Stimulated activated CD4-positive, alpha-beta T cell treated with anti-CD3 and anti-CD28 coated beads, Interleukin-4, amount 100 ng/mL, for 24 hours (primary cell): ENCODE measurements at places on chromosomes 2 and 18.
A peak's percentile ranks its signal among the peaks of the same experiment; 100 is the strongest.

- DNase-seq = peak; percentile 8
Observed at GRCh38 chr2:215793747-215794595, 219.4 kb downstream of the MREG start.

DNA sequence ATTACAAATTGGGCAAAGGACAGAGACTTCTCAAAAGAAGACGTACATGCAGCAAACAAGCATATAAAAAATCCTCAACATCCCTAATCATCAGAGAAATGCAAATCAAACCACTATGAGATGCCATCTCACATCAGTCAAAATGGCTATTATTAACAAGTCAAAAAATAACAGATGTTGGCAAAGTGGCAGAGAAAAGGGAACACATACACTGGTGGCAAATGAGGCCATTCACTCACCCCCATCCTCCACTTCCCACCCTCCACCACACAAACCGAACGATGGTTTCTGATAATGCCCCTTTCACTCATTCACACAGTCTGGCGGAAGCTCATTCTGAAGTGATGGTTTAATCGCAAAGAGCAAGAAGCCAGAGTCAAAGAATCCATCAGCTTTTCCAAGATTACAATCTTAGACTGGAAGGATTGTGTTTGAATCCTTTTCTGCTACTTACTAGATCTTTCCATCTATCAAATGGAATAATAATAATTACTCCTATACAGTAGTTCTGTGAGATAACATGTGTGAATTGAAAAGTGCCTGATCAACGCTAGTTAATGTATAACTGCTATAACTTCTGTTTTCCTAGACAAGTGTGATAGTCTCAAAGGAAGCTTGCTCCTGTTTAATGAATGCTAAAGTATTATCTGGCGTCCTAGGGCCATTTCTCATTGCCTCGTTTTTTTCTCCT lies 16.9 kb upstream of the CD28 start:
- no peak for DNase-seq

- no peak for DNase-seq
Observed at GRCh38 chr2:201806442-201807170, at the start of gene CDK15. TSS of gene CDK15 (plus strand) at chr2:201806537. CDS start at chr2:201806665, 128 bp downstream.

DNA sequence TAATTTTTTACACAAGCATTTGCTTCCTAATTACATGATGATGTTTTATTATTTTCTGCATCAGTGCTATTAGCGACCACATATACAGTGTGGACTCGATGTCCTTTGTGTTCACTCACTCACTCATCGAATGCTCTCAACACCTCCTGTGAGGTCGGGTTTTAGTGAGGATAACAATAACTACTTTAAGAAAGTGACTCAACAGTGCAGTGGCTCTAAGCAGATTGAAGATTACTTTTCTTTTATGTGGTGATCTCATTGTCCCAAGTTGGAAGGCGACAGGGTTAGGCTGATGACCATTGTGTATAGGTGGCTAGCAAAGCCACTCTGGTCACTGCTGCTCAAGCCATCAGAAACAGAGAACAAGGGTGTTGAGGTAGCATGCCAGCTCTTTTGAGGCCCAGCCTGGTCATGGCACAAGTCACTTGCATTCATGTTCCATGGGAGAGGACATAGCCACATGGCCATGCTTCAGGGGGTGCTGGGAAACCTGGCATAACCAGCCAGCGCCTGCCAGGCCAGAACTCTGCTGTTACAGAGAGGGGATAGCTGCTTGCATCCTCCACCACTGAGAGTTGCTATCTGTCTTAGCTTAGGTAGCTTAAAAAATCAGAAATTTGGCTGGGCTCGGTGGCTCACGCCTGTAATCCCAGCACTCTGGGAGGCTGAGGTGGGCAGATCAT lies 60.4 kb downstream of the PDCL3 start:
- no peak for DNase-seq

- DNase-seq = no peak
Observed at GRCh38 chr2:124713969-124714368, 688.9 kb downstream of the CNTNAP5 start.

GRCh38 chr2:98743835-98744234 lies 12.9 kb upstream of the MGAT4A start:
- no peak for DNase-seq

- DNase-seq = peak; percentile 44
Observed at GRCh38 chr2:157473581-157473980, 29.7 kb upstream of the CYTIP start.
